ENCODE measurements at places on chromosomes 16 and 17.

DNA sequence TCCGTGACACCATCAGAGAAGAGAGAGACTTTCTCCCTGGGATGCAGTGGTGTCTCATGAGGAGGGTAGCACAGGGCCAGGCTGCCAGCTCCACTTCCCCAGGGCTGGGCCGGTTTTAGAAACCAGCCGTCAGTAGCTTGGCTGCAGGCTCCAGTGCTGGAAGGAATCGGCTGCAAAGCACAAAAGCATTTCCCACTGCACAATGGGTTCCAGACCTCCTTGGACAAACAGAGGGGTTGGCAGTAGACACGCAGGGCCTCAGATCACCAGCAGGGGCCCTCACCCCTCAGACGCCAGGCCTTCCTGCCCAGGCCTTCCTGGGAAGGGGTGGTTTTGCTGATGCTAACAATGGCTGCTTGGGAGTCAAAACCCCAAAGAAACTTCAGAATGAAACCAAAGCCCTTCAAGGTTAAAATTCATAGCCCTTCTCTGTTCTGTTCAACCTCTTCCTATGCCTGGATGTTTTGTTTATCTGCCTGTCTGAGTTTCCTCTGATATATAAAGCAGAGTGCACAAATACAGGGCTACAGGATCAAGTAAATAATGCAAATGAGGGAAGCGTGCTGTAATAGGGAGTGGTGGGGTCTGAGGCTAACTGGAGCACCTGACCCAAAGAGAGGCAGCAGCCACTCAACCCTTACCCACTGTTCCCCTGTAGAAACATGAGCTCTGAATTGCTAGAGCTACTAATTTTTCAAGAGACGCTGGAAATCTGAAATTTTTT lies 26.2 kb downstream of the TEKT5 start:
- peak; percentile 35 for DNase-seq

- DNase-seq = no peak
Observed at GRCh38 chr16:47043200-47043599, 69.7 kb upstream of the DNAJA2 start.

DNA sequence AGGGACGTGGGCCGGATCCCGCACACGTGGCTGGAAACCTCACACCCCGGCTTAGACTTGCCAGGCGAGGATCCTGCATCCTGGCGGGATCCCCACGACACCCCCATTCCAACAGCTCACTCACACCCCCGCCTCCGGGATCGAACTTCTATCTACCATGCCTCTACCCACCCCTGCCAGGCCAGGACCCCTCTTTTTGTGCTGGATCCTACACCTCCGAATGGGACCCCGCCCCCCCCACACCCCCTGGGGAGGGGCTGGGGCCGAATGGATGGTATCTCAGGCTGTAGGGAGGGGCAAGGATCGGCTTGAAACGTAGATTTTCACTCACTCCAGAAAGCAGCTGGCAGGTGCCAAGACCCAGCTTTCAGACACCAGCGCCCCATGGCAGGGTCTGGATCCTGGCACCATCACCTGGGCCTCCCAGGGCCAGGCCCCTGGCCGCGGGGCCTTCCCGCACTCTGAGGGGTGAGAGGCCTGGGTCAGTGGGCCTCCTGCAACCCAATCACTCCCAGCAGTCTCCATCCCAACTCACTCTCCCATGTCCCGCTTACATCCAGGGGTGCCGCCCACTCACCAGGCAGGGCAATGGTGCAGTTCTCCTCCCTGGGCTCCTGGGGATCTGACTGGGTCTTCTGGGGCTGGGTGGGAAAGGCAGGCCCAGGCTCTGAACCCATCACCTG lies 6.7 kb downstream of the PRSS36 start:
- DNase-seq = no peak

DNA sequence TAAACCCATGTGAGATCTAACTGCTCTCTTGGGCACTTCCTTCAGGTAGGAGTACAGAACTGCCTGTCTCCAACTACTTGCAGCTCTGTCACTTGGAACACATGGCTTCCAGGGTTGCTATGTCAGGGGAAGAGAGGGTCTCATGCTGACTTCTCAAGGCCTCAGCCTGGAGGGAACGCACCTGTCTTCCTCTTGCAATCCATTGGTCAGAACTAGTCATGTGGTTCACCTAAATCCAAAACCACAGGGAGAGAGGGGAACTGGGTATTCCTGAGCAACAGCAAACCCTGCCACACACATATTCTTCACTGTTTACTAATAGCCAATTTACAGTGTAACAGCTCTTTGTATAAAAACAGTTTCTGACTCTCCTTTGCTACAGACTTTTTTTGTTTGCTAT lies 206.1 kb downstream of the KCNJ2 start:
- no peak for DNase-seq

- peak; percentile 18 for DNase-seq
Observed at GRCh38 chr16:73152386-73153125, 104.6 kb upstream of the ZFHX3 start.

DNA sequence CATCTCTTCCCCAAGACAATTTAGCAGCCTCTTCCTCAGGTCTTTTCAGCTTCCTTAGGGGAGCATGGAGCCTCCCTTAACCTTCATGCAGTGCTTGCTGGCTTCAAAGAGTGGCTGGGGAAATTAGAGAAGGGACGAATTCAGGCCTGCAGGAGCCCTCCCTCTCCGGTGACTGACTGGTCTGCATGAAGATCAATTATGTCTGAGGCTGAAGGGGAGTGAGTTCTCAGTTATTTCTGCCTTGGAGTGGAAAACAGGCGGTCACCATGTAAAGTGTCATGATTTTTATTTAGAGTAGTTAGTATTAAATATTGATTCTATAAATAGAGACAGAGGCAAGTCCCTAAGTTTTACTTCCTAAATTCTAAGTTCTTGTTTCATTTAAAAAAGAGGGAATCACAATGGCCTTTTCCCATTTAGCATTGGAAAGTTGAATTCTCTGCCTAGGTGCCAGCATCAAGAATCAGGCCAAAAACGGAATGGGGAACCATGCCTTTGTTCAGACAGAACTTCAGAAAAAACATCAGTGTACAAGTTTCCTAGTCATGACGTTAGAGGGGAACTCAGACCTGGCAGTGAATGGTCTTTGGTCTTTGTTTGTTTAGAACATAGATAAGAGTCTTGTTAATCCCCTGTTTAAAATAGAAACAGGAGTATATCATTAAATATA lies 4.4 kb downstream of the GABARAPL2 start:
- DNase-seq = no peak

DNA sequence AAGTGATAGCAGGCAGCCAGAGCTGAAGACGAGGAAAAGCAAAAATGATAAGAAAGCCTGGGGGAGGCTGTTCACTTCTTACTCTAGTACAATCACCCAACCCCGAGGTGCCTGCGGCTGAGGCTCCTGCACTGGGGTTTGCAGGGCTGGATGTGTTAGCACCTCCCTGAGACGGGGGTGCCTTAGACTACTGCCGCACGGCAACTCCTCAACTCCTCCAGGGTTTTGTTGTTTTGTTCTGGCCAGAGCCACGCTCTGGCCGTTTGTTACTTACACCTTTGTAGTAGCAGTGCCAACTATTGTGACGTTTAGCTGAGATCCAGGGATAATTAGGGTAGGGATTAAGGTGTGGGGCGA lies 51.5 kb downstream of the LDHD start:
- no peak for DNase-seq

- DNase-seq = peak; percentile 83
Observed at GRCh38 chr16:31700200-31700529, 172.5 kb downstream of the AHSP start.

DNA sequence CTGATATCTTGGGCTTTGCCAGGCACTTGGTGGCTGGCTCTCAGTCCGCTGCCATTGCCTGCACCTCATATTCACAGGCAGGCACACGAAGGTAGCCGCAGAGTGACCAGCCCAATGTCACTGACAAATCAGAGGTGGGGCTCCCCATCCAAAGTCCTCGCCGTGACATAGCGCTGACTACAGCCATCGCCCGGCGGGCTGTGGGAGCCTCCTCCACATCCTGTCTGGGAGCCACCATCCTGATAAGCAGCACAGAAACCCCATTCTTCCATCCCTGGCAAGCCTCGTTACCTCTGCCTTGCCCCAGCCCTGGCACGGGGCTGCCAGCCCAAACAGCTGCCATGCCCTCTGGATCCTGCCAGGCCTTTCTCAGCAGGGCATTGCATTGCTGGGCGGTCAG lies 437.8 kb downstream of the SLC39A11 start:
- DNase-seq = no peak

- DNase-seq = no peak
Observed at GRCh38 chr16:62870554-62870953, 834.3 kb upstream of the CDH8 start.

DNA sequence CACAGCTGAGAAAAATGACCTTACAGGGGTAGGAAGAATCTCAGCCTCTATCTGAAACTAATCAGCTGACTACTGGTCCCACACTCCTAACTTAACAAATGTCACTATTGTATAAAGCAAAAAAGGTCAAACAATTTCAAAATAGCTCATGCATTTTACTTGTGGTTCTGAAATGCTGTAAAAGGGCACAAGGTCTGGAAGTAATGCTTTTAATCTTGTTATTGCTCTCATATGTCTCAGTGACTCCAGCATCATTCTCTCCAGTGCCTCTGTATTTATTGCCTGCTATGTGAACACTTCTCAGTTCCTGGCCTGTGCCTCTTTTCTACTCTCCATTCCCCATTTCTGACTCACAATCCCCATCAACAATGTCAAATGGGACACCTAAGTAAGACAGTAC lies 937.7 kb downstream of the CDH11 start:
- DNase-seq = no peak

GRCh38 chr16:51569203-51569931 lies 418.3 kb upstream of the SALL1 start:
- no peak for DNase-seq

DNA sequence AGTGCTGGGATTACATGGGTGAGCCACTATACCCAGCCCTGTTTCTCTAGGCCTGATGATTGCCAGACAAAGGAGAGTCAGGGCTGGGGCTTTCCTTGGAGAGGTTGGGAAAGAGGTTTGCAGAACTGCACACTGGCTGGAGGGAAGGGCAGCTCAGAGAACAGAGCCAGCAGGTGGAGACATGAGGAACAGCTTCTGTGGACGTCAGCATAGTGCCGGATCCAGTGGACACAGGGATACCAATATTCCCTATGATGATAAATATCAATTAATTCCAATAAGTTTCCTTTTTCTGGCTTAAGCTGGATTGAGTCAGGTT lies 43.2 kb upstream of the SCNN1B start:
- no peak for DNase-seq

DNA sequence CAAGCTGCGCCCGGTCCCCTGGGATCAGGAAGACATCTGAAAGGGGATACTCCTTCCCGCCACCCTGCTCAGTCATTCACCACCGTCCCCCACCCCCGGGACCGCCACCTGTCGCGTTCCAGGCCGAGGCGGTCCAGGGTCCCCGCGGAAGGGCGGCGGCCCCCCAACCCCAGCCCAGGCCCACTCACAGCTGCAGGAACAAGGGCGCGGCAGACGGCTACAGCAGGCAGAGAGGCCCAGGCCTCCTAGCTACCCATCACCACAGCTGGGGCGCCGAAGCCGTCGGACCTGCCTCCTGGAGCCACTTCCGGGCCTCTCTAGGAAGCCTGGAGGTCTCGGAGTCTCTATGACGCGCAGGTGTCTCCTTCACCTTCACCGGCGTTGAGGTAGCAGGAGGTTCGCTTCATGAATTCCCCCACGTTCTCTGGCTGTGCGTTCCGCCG lies at the start of gene SDR42E1:
SDR42E1 (minus strand) TSS at position 272 of the 443 bp plus-strand sequence. CDS start 10,612 bp downstream, outside the sequence.
- DNase-seq = no peak

DNA sequence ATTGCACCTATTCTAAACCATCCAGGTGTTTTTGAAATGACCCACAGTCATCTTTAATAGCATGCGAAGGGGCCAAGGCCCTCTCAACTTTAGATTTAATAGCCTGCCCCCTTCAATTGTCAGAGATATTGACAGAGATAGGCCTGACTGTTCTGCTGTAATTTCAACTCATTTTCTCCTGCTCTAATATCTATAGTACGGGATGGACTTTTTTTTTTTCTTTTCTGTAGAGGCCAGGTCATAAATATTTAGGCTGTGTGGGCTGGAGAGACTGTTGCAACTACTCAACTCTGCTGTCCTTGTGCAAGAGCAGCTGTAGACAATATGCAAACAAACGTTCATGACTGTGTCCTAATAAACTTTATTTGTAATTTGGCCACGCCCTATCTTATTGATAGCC lies 24.7 kb upstream of the KRT20 start:
- no peak for DNase-seq

DNA sequence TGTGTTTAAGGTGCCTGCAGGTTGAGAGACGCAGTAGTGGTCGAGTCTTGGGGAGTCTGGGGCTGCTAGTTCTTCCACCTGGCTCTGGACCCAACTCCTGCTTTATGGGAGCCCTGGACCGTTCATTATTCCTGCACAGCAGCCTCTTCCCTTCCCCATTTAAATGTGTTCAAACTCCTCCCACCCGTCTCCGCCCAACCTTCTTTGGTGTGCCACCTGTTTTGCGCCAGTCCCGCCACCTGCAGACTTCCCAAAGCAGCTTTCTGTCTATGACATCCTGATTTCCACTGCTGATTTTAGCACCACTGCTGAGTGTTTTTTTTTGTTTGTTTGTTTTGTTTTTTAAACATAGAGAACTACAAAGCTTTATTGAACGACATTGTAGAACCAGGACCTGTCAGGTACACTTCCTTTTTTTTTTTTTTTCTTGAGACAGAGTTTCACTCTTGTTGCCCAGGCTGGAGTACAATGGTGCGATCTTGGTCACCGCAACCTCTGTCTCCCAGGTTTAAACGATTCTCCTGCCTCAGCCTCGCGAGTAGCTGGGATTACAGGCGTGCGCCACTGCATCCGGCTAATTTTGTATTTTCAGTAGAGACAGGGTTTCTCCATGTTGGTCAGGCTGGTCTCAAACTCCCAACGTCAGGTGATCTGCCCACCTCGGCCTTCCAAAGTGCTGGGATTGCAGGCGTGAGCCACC lies 12.8 kb downstream of the ADORA2B start:
- no peak for DNase-seq

DNA sequence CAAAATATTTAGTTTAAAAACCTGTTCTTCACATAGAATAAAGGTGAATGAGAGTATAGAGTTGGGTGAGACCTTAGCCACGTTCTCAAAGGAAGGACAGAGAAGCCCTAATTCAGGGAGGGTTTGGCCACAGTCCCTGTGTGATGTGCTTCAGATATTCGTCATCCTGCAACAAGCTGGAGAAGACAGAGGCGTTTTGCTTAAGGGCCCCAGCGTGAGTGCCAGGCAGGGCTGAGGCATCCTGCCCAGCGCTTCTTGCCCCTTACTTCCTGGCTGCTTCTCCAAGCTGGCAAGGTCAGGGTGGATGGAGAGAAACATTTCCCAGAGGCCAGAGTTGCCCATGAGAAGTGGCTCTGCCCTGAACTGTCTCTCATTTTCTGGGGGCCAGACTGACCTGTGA lies 46.9 kb downstream of the AXIN2 start:
- DNase-seq = no peak

- no peak for DNase-seq
Observed at GRCh38 chr17:77542551-77543490, 402.1 kb downstream of the SEC14L1 start.
